ENCODE measurements at places on chromosomes 5 and 9.

DNA sequence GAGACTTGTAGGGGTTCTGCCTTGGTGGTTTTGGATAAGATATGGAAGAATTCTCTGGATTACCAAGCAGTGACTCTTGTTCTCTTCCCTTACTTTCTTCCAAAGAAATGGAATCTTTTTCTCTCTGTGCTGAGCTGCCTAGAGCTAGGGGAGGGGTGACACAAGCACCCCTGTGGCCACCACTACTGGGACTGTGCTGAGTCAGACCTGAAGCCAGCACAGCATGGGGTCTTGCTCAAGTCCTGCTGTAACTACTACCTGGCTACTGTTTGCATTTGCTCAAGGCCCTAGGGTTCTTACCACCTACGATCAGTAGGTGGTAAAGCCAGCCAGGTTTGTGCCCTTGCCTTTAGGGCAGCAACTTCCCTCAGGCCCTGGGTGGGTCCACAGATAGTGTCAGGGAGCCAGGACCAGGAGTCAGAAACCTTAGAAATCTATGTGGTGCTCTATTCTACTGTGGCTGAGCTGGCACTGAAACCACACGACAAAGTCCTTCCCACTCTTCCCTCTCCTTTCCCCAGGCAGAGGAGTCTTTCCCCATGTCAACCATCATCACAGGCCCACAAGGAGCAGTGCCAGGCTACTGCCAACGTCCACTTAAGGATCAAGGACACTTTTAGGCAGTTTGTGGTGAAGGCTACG, 53.8 kb downstream of the SREK1 start:
- DNase-seq = no peak

DNA sequence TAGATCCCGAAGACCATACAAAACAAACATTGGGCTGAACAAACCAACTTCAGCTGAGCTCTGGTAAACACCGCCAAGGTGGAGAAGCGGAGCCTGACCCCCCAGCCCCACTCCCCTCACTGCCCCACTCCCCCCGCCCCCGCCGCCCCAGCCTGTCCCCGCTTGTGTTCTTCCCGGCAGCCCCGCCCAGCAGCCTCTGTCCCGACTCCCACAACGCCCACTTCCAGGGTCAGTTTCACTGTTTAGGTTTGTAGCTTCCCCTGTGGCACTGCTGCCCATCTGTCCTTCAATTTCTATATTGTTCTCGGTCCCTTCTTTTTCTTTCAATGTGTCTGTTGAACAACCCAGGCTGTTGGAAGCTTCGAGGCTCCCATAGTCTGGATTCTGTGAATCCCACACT, 112.0 kb upstream of the CACNA1B start:
- no peak for DNase-seq

DNA sequence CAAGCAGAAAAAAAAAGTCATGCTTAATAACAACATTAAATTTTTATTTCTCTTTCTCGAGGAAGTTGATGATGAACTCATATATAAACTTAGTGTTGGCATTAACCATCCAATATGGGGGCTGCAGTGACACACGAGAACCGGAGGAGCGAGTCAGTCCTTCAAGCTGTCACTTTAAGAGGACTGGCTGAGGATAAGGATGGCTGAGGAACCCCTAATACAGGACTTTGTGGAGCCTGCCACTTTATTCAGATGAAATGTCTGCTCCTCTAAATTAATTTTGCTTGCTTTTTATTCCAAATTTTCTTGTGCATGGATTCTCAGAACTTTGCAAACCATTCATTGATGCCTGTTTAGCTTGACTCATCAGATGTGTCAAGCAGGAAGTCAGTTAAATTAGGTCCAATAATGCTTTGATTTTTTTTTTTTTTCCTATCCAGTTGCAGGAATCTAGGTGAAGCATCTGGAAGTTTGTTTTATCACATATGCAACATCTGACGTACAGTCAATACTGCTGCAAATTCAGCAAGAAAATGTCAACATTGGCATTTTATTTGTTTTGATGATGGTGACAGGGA, 144.2 kb upstream of the COL5A1 start:
- DNase-seq = no peak

- no peak for DNase-seq
Observed at GRCh38 chr5:39131210-39132127, 57.3 kb upstream of the RICTOR start.

DNA sequence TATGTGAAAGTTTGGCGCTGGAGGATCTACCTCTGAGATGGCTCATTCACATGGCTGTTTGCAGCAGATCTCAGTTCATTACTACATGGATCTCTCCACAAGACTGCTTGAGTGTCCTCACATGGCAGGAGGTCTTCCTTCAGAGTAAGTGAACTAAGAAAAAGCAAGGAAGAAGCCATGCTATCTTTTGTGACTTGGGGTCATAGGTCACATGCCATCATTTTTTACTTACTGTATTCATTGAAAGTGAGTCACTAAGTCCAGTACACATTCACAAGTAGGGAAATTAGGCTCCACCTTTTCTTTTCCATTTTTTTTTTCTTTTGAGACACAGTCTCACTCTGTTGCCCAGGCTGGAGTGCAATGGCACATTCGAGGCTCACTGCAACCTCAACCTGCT, 8.7 kb upstream of the CDKN2AIPNL start:
- DNase-seq = no peak

- DNase-seq = no peak
Observed at GRCh38 chr5:162209005-162209605, 141.5 kb downstream of the GABRG2 start.

- DNase-seq = no peak
Observed at GRCh38 chr9:87668222-87668621, 57.7 kb upstream of the CTSL start.

GRCh38 chr5:58351190-58351589, 108.7 kb downstream of the PLK2 start:
- DNase-seq = no peak

DNA sequence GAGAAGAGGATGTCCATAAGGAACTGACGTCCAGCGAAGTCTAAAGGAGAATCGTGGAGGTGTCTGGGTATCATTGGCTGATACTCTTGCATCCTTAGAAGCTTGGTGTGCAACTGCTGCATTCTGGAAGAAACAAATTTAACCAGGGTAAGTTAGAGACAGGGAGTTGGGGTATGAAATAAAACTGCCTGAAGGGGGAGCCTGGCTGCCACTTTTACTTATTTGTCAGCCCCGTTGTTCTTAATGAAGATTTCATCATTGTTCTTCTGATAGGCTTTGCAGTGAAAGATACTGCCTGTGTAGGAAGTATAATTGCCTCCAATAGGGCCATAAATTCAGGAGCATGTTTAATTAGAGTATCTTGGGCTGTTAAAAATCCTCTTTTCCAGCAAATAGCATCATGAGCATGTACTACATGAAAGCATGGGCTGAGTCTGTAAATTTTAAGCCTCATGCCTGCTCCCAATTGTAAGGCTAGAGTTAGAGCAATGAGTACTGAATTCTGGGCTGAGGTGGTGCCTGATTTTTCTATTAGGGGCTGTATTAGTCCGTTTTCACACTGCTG, 1264.5 kb upstream of the ACO1 start:
- peak; percentile 12 for DNase-seq

GRCh38 chr5:176654856-176655255, 7.6 kb downstream of the TSPAN17 start:
- no peak for DNase-seq

DNA sequence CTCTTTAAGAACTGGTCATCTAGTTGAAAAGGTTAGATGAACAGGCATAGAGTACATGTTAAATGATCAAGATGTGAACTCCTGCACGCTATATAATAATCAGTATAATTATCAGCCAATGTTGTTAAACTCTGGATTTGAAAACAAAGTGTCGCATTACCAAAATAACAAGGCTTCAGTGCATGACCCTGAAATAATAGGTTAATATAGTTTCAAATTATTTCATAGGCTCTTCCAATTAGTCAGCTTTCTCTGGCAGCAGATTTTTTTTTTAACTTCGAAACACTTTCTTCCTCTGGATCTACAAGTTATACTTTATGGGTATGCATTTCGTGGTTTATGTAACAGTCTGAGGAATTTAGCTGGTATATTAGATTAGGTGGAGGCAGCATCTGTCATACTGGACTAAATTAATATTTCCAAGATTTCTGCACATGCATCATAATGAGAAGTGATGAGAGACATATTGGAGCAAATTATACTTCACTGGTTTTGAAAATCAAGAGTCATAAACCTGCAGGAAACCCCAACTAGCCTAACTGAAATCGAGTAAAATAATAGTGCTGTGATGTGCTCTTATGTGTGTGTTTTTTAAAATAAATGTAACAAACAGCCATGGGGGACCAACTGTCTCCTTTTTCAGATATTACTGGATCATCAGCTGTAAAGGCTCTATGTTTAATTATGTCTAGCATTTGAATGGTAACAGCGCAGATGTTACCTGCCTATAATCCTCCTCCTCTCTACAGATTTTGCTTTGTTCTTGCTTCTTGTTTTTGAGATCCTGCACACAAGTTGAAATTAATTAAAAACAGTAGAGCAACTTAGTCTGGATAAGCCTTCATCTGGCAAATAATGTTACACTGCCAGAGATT, 85.9 kb upstream of the CKMT2 start:
- no peak for DNase-seq

DNA sequence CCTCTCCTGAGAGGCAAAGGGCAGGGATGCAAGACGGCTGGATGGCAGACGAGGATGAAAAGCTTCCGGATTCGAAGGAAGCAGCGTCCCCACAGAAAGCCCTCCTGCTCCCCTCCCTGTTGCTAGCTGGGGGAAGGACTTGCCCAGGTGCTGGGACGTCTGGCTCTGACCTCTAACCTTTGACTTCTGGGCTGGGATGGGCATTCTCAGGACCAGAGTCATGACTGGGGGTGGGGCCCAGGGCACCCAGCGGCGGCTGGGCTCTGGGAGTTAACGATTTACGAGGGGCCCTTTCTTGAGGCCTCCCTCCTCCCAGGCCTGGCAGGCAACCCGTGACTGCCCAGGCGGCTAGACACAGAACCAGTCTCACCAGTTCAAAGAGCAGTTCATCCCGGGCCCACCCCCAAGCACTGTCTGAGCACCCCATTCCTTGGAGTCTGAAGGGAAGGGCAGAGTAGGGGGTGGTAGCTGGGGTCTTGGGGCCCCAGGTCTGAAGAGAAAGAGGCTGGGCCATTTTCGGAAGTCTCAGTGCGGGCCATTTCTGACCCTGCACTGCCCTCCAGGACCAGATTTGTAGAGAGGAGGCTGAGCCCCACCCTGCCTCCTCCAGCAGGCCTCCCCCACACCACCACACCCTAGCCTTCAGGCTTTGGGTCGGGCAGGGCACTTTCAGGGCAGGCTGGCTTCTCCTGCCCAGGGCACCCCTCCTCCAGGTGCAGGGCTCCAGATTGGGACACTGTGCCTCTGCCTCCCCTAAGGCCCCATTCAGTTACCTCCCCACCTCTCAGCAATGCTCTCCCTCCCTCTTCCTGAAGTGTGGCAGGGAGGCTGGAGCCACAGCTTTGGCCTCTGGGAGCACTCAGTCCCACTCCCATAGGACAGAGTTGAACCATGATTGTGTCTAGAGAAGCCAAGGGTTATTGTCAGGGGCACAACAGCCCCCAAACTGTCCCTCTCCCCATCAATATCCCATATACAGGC, 5.0 kb upstream of the CXXC5 start:
- no peak for DNase-seq

GRCh38 chr9:110691002-110691549, 22.5 kb downstream of the MUSK start:
- DNase-seq = no peak

GRCh38 chr5:149011084-149011483, 51.8 kb downstream of the SH3TC2 start:
- no peak for DNase-seq

DNA sequence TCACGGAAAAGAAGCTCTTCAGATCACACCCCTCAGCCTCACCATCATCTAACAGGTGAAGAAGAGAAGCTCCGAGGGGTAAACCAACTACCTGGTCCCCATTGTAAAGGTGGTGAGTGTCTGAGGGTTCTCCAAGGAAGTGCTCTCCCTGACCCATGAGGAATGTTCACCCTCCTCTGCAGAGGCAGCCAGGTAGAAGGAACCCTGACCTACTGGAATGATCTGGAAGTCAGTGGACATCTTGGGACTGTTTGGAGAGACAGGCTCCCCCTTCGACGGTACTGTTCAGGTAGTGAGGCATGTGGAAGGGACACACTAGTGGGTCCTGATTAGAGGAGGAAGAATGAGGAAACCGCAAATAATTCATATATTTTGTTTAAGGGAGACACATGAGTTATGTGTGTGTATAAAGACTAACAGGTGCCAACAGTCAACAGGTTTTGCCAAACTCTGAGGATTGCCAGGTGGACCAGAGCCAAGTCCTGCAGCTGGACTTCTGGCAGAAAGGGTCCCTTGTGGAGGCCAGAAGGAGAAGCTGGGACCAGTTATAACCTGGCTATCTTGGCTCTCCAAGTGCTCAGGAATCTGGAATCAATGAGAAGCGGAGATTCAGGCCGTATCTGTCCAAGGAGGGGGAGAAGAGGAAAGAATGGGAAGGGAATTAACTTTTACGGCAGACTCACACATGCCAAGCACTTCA, 3.0 kb upstream of the ZBTB34 start:
- no peak for DNase-seq

GRCh38 chr5:133933670-133934295, 34.6 kb downstream of the C5orf15 start:
- no peak for DNase-seq

- no peak for DNase-seq
Observed at GRCh38 chr9:86413971-86414880, 60.0 kb upstream of the TUT7 start.

DNA sequence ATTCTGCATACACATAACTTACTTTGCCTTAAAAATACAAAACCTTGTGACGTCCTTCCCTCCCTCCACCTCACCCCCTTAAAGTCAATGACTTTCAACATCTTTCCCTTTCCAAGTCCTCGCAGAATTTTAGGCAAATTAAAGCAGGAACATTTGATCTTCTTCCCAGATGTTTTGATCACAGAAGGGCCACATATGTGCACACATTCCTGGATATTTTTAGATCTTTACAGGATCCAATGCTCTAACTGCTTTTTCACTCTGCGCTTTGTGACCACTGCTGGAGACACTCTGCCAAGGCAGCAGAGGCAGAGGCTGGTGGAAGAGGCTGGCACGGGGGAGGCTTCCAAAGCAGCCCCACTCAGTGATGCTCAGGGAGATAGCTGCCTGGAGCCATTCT, 130.7 kb downstream of the SEC61B start:
- no peak for DNase-seq

GRCh38 chr5:160289356-160289651, 23.1 kb downstream of the CCNJL start:
- no peak for DNase-seq

- DNase-seq = no peak
Observed at GRCh38 chr5:123518111-123518510, 6.1 kb downstream of the CSNK1G3 start.

DNA sequence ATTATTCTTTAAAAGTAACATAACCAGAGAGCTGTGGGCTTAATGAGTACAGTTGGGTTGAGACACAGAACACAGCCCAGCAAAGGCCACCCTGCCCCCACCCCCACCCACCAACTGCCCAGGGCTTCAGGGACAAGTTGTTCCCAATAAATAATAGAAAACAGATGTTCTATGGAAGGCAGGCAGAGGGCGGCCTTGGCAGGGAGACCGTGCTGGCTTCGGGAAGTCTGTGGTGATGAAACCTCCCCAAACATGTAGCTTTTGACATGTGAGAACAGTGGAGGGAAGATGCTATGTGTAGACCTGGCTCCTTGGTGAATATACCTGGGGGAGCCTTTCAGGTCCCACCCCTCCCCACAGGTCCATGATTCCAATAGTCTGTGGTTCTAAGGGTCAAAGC, 10.0 kb downstream of the TRAF1 start:
- DNase-seq = no peak

Data from stimulated activated CD4-positive, alpha-beta T cell treated with anti-CD3 and anti-CD28 coated beads, Interleukin-12 subunit alpha, Interleukin-12 subunit beta, amount 100 ng/mL, for 4 hours (primary cell).